NCI-H1105 (cell line): ENCODE measurements at places on chromosomes 12 and 14.

GRCh38 chr12:23084236-23084995 lies 459.4 kb downstream of the ETNK1 start:
- DNase-seq, result peak; percentile 82

DNA sequence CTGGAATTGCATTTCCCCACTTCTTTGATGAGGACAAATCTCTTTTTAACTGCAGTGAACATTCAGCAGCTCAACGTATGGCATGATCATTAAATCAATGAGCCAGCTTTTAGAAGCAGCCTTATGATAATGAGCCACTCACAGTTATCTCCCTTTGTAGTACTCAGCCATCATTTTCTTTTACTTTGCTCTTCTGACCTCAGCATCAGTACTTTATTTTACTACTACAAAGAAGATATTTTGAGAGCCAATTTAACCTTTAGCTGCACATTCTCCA lies 250.0 kb upstream of the CLEC14A start:
- DNase-seq, result no peak

GRCh38 chr14:20934148-20934762 lies 21.0 kb upstream of the RNASE2 start:
- no peak for DNase-seq

DNA sequence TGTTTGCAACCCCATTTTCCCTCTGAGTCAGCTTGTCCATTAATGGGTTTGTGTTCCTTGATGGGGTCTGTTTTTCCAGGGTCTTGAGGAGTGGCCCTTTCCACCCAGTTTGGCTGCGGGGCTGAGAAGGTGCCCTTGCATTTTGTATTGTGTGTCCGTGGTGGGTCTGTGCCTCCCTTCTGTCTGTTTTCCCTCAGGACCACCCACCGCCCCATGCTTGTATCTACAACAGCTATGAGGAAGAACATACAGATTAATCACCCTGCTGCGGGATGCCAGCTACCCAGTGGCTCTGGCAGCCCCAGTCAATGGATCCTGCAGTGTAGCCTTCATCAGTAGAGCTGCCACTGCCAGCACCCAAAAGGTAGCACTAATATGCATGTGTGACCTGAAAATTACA lies 235.7 kb downstream of the CACNA1C start:
- no peak for DNase-seq

GRCh38 chr14:98754343-98755020 lies 517.5 kb downstream of the BCL11B start:
- no peak for DNase-seq

DNA sequence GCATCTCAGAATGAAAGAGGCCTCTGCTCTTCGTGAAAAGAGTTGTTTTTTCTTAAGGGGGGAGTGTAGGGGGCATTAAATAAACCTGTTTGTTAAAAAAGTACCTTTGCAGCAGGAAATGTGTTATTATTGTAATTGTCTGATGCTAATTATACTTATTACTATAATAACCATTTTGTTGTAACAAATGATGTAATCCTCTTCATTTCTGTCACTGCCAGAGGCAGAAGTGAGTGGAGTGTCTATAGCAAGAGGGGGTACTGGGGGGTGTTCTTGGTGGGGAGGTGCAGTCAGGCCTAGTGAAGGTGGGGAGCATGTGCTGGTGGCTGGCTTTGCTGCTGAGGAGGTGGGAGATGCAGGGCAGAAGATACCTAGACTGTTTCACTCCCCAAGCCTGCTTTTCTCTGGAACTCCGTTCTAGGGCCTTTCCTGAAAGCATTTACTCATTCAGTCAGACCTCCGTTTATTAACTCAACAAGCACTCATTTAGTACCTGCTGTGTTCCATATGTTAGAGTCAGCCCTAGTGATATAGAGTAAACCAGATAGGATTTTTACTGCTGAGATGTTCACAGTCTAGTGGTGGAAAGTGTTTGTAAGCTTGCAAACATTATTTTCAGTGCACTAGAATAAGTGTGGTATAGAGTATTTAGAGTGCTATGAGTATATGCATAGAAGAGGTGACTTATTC lies 77.5 kb upstream of the CISTR start:
- DNase-seq, result no peak

DNA sequence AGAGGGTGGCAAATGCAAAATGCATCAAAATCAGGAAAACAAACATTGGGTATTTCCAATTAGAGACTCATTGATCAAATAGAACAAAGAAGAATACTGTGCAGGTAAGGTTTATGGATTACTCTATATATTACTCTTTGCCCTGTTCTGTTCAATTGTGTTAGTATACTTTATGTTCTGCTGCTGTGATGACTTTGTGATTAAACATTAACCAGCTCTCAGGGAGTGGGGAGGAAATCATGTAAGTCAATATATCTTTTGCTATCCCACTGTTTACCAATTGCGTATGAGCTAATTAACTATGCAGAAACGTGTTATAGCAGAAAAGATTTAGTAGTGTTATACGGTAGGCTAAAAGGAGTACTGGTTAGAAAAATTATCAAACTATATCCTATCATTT lies 129.4 kb downstream of the PDE3A start:
- DNase-seq, result no peak

DNA sequence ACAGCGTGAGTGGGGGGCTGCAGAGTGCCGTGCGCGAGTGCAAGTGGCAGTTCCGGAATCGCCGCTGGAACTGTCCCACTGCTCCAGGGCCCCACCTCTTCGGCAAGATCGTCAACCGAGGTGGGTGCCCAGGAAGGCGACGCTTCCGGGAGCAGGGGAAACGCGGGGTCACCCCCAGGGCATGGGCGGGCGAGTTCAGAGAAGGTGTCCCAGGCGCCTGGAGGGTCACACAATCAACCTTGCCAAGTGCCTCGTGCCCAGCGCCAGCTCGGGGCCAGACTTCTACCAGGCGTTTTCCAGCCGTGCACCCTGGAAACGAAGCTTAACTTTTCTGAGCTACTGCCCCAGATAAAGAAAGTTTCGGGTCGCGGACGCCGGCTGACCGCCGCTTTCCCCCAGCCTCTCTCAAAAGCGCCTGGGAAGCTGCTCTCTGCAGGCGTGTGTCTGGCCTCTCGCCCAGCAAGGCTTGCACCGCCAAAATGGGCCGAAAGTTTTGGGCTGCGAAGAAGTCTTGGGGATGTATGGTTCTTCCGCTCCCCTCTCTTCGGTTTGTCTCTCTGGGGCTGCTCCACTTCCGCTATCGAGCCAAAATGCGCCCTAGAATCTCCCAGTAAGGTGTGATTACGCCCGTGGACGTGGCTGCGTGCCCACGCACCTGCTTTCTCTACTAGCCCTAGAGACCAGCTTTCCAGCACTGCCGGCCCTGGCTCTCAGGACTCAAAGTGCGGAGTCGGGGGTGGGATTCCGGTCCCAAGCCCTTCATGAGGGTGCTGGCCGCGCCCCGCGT lies 1.7 kb downstream of the WNT1 start:
- DNase-seq, result no peak

- DNase-seq, result no peak
Measured at GRCh38 chr12:112841906-112842305, 50.4 kb downstream of the RPH3A start.

- DNase-seq, result peak; percentile 40
Measured at GRCh38 chr14:44388306-44388705, 118.8 kb downstream of the FSCB start.

DNA sequence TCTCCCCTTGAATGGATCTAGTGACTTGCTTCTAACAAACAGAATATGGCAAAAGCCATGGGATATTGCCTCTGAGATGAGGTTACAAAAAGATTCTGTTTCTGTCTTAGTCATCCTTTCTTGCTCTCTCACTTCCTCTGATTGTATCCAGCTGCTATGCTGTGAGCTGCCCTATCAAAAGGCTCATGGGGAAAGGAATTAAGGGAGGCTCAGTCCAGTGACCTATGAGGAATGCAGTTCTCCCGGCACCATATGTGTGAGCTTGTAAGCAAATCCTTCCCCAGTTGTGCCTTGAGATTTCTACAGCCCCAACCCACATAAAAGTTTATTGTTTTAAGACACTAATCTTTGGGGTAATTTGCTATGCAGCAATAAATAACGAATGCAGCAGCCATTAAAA lies 183.1 kb downstream of the KLHL28 start:
- DNase-seq, result no peak

DNA sequence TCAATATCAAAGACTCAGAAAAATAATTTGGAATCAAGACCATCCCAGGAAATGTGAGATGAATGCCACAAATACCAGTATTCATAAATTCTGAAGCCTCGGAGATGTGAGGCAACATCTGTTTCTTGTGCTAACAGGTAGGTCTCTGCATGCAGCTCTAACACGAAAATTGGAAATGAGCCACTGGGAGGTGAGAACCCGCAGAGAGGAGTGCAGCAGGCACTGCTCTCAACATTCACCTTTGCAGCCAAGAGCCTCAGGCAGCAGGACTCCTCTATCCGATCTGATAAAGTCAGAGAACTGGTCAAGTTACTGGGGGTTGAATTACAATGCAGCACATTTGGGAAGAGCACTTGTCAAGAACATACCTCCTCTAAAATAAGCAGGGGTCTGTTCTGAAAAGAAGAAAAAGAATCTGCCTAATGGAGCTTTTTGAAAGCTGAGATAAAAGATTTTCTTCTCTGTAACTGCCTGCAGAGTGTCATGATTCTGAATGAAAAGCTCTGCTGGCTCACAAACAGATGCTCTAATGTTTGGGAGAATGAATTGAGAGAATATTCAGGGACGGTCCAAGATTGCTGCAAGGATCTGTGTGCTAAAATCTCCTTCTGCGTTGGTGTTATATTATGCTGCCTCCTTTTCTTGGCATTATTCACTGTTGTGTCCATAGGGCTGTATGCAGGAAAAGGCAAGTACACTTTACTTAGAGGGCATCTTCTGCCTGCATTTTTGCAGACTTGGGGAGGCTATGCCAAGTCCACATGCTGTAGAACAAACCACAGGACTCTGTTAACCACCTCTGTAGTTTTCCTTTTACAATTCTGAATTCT lies 209.6 kb upstream of the KRR1 start:
- DNase-seq, result peak; percentile 46

GRCh38 chr12:754851-755562 lies 2.6 kb downstream of the WNK1 start:
- DNase-seq, result no peak

DNA sequence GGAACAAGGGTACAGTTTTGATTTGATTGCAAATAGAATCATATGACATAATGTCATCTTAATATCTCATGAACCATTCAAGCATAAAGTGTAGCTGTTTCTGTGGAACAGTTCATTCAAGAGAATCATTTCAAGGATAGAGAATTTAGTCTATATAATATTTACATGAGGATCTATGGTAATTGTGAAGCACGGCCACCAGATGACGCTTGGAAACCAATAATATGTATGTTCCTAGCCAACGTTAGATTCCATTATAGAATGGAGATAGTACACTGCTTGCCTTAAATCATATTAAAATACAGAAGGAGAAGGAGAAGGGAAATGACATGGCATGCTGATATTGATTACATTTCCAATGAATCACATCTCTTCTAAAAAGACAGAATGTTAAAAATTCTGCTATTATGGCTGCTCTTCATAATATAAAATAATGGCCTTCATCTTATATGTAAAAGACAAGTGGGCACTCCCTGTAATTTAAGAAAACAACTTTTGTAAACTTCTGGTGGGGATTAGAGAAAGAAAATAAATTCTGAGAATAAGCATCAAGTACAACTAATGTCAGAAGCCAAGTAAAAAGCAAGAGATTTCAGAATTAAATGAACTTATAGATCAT lies 351.0 kb downstream of the NAV3 start:
- DNase-seq, result peak; percentile 61

GRCh38 chr14:64510825-64511671 lies 6.5 kb downstream of the ZBTB1 start:
- peak; percentile 65 for DNase-seq

DNA sequence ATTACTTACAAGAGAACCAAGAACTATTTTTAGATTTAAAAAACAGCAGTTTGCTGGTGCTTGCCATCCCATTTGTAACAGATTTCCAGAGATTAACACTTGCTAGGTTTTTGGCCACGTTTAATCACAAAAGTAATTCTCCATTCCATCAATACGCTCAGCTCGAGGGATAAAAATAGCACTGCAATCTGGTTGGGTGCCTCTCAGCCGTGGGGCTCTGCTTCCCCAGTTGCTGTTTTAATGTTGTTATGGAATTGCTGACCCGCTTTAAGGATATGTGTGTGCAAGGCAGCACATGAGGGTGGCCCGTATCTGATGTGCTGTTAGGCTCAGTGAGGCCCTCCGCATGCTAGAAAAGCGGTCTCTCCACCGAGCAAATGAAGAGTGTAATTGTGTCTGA lies 222.2 kb upstream of the TMEM260 start:
- DNase-seq, result no peak

GRCh38 chr12:32400866-32401265 lies 1.5 kb downstream of the FGD4 start:
- no peak for DNase-seq

DNA sequence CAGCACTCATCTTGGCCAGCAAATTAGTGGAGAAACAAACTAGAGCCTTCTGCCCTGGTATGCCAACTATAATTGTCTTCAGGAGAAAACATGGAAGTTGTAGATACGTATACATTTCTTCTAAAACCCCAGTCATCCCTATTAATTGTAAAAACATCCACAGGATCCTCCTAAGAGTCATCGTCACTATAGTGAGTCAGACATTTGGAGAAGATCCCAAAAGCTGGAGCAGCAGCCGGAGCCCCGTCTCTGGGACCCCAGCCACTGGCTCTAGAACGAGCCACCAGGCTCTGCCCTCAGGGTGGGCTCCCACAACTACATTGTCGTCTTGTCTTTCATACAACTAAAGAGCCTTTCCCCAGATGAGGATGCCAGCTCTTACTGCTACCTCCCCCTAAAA lies 15.5 kb downstream of the PRKAB1 start:
- DNase-seq, result no peak

DNA sequence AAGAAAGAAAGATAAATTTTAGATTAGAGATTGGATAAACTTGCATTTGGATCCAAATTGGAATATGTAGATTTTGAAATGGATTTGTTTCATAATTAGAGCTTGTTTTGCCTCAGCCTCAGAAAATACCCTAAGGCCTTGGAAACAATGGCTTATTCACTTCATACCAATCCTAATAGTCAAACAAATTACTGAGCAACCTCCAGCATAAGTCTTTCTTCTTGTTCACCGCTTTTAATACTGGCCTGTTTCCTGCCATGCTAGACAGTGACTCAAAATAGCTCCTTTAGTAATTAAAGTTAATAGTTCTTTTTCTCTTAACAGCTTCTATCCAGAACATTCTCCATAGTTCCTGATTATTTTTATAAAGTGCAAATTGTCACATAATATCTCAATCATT lies 110.9 kb upstream of the DNM1L start:
- no peak for DNase-seq

DNA sequence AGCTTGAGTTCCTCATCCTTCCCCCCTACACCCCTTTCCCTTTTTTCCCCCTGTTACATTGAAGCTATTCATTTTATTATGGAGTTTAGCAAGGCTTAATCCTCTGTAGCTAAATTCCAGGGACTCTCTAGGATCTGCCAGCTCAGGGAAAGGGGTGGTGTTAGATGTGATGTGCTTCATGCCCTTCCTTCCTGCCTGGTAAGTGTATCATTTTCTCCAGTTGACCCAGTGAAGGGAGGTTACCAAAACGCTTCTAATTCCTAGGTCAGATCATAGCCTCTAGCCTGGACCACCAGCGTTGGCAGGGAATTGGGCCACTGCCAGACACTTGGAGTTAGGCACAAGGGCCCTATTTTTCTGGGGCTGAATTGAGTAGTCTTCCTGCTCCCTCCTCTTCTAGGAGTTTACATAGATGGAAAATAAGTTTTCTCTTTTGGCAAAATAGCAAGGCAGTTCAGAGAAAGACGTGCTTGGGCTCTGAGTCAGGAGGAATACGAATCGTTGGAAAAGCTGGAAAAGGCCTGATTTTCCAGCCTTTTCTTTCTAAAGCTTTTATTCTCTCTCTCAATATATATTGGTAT lies 88.3 kb downstream of the NPAS3 start:
- no peak for DNase-seq
